ENCODE measurements at places on chromosomes 13 and 19. TPM values are rescaled to one million over a fixed set of nuclear protein-coding genes. Genes with fewer than 3 reads are reported as not detected.

The TMEM91 gene
- total RNA-seq: 62.0 TPM

The ZNF575 gene
- total RNA-seq: 4.3 TPM

The TMEM145 gene
- total RNA-seq: not detected

The SLAIN1 gene
- total RNA-seq: 17.8 TPM

The PSG11 gene
- not detected for total RNA-seq

The ZIK1 gene
- total RNA-seq: 12.0 TPM

The TSHZ3 gene
- 22.1 TPM for total RNA-seq

The EBI3 gene
- 47.4 TPM for total RNA-seq

The AXL gene
- total RNA-seq: 107 TPM

The C2CD4C gene
- 2.1 TPM for total RNA-seq

The ADPRHL1 gene
- 2.3 TPM for total RNA-seq

The VSIG10L gene
- 1.4 TPM for total RNA-seq

The LGI4 gene
- 2.8 TPM for total RNA-seq

The BCL2L12 gene
- total RNA-seq: 7.8 TPM

The DAZAP1 gene
- 53.6 TPM for total RNA-seq

The CHAMP1 gene
- 22.1 TPM for total RNA-seq

The POSTN gene
- total RNA-seq: 0.25 TPM

The FPR1 gene
- total RNA-seq: 103 TPM

The PEAK3 gene
- 6.3 TPM for total RNA-seq

The CYP2F1 gene
- not detected for total RNA-seq

The PROSER1 gene
- 52.2 TPM for total RNA-seq

The CYP4F2 gene
- total RNA-seq: 0.37 TPM

The MAST1 gene
- 0.52 TPM for total RNA-seq

The ZNF85 gene
- 9.3 TPM for total RNA-seq

The CBARP gene
- total RNA-seq: 1.2 TPM

The LONP1 gene
- 61.4 TPM for total RNA-seq

The IGFLR1 gene
- 28.7 TPM for total RNA-seq

The KBTBD6 gene
- 6.9 TPM for total RNA-seq

The STAP2 gene
- total RNA-seq: not detected

The ZNF324B gene
- 7.5 TPM for total RNA-seq

The S1PR2 gene
- total RNA-seq: 3.4 TPM

The LGALS14 gene
- not detected for total RNA-seq

The ERICH6B gene
- not detected for total RNA-seq

The SOX21 gene
- total RNA-seq: not detected

The ZNF304 gene
- total RNA-seq: 13.3 TPM

The ACP7 gene
- total RNA-seq: not detected

The ATP8A2 gene
- 0.44 TPM for total RNA-seq

The KLF2 gene
- total RNA-seq: 164 TPM

The CEACAM4 gene
- 19.0 TPM for total RNA-seq

All from spleen (tissue), 13 donors.